ENCODE measurements at places on chromosomes 2 and 18. TPM values are rescaled to one million over a fixed set of nuclear protein-coding genes. Genes with fewer than 3 reads are reported as not detected.

The CDKL4 gene
- not detected for total RNA-seq

The CYP26B1 gene
- total RNA-seq: 0.55 TPM

The SERPINB4 gene
- not detected for total RNA-seq

The TMX3 gene
- total RNA-seq: 22.7 TPM

The GPR75 gene
- 1.8 TPM for total RNA-seq

The GPR148 gene
- total RNA-seq: not detected

The CXCR4 gene
- total RNA-seq: 0.70 TPM

All from PC-9 (cell line).